ENCODE measurements at places on chromosomes 1 and 21. TPM values are rescaled to one million over a fixed set of nuclear protein-coding genes. Genes with fewer than 3 reads are reported as not detected.

DNA sequence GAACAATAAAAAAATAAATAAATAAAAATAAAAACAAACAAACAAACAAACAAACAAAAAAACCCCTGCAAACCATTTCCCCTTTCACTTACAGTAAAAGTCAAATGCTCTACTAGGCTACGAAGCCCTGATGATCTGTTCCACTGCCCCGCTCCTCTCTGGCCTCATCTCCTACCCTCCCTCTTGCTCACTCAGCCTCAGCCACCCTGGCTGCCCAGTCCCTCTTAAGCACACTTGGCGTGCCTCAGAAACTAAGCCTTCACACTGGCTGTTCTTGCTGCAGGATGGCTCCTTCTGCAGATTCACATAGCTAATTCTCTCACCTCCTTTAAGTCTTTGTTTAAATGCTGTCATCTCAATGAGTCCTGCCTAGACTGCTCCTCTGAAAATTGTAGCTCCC, 30.8 kb upstream of the UHMK1 start:
- no peaks in the 10 kb centered on the region for H3K36me3 ChIP-seq
- H3K4me3 ChIP-seq = no peak overlapping the region
- no peaks in the 10 kb centered on the region for H3K4me1 ChIP-seq
- no peak overlapping the region for H3K27ac ChIP-seq

GRCh38 chr1:56052041-56052440, 527.3 kb downstream of the PLPP3 start:
- no peaks in the 10 kb centered on the region for H3K27me3 ChIP-seq
- H3K36me3 ChIP-seq = no peaks in the 10 kb centered on the region
- no peak overlapping the region for H3K27ac ChIP-seq
- DNase-seq = no peak
- H3K4me3 ChIP-seq = no peak overlapping the region

DNA sequence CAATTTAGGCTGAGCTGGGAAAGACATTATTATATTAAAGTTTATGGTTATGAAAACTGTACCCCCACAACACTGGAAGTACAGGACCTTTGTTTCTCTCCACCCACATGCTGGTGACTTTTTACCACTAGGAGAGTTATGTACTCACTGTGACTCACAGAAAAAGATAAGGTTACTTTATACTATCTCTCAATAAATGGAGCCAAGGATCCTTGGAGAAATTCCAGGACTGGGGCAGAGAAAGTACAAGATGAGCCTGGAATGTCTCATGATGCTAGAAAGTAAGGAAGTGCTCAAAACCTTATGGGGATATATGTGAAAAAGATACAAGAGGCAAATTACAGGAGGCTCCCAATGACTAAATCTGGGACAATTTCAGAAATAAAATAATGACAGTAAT, 63.9 kb upstream of the C1orf105 start:
- H3K4me1 ChIP-seq = peaks cover 2% of the 10 kb centered on the region
- H3K36me3 ChIP-seq = no peaks in the 10 kb centered on the region
- no peak overlapping the region for H3K27ac ChIP-seq
- DNase-seq = no peak

S100A3 gene
- 3.8 TPM for total RNA-seq

LRRC53 gene
- not detected for total RNA-seq
